Mammary epithelial cell (primary cell): ENCODE measurements at places on chromosomes 5 and 9. TPM values are rescaled to one million over a fixed set of nuclear protein-coding genes. Genes with fewer than 3 reads are reported as not detected.

Gene ZNF782
- 5.5 TPM for total RNA-seq

Gene MYMK
- not detected in 2 replicates for total RNA-seq

Gene GARIN3
- total RNA-seq = not detected

Gene PCDHB10
- 1.0 TPM for total RNA-seq

Gene AGXT2
- not detected in 2 replicates for total RNA-seq

Gene ABCA2
- total RNA-seq = 19.8 and 28.8 TPM in 2 replicates

Gene LCN15
- not detected for total RNA-seq

DNA sequence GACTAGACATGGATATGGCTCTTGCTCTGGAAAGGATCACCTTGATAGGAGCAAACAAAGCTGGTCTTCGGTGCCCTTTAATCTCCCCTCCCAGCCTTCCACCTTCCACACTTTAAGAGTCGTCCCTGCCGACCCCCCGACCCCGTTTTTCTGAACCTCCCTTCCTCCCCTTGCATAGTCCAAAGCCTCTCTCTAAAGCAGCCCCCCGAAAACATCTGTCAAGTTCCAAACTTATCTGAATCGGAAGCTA lies 423 bp upstream of the NUP214 start:
- DNase-seq = no peak

DNA sequence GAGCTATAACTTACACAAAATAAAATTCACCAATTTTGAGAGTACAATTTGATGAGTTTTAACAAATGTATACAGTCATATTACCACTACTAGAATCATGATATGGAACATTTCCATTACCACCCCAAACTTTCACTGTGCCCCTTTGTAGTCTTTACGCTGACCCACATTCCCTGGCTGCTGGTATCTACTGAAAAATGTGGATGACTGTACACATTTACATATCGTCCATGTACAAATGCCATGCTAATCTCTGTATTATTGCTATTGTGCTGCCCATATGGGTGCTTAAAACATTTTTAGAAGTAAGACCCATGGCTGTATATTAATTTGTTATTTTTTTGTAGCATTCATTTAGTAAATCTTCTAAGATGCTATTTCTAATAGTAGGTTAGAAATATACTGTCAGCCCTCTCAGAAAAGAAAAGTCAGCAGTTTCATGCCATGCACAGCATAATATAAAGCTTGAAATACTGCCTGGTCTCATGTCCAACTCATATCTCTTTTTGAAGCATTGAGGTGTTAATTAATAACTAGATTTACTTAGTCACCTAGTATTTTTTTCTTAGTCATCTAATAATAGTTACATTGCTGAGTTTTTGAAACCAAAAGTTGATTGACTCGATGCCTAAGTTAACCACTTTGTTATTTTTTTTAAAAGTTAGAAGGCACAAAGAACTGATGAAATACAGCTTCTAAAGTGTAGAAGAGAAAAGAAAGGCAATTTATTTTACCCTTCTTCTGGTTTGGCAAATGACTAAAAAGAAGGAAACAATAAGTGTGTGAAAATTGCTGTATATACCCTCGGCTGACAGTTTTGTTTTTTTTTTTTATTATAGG lies 188.3 kb upstream of the MEF2C start:
- no peak for DNase-seq

DNA sequence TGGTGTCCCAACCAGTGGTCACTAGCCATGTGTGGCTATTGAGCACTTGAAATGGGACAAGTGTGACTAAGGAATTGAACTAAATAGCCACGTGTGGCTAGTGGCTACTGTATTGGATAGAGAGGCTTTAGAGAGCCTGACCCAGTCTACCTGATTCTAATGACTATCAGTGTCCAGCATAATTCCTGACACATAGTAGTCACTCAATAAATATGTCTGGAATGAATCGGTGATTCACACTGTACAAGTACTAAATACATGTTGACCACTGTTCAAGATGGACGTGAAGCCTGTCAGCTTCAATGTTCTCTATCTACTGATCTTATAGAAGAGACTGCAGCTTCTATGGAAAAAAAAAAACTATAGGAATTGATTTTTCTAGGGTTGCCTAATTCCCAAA lies 57.7 kb upstream of the MAST4 start:
- DNase-seq = peak; percentile 26

GRCh38 chr5:34709861-34710673 lies 53.9 kb downstream of the RAI14 start:
- peak; percentile 10 for DNase-seq

GRCh38 chr9:70504834-70505233 lies 90.4 kb upstream of the KLF9 start:
- no peak for DNase-seq

DNA sequence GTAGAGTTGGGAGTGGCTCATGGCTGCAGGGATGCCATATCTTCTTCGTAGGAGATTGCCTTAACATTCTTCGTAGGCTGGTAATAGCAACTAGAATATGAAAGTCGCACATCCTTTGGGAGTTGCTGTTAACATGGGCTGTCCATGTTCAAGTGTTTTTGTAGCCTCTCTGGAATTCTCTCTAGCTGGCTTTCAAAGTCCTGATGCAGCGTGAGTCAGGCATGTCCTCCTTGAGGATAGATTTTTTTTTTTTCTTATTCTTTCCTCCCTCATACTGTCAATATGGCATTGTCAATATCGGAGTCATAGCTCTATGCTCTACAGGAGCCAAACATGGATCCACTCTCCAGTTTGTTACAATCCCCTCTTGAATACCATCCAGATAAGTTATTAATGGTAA lies 494.8 kb upstream of the WWC1 start:
- DNase-seq = no peak

- DNase-seq = no peak
Measured at GRCh38 chr9:34546102-34546833, 23.5 kb upstream of the ENHO start.

DNA sequence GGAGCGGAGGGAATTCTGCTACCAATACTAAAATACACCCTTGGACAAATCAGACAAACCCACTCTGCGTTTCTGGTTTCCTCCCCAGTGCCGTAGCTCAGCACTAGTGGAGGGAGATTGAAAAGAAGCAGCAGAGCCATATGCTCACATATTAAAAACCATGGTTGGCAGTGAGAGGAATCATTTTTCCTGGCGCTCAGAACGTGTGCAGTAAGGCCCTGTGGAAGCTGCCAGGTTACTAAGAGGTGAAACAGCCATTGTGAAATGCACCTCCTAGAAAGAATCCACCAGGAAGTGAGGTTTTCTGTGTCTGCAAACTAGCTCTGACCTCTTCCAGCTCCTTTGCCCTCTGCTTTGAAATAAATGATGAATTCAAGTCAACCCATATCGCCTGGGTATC lies 177.2 kb downstream of the ERCC6L2 start:
- no peak for DNase-seq

DNA sequence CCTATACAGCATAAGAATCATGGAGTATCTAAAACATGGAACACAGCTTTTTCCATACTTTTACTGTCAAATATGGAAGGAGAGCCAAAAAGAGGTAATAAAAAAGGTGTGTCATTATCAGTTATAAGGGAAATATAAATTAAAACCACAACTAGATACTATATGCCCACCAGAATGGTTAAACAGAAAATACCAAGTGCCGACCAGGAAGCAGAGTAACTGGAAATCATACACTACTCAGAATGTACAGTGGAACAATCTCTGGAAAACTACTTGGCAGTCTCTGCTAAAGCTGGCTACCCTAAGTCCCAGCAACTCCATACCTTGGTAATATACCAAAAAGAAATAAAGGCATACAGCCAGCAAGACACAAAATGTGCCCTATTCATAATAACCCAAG lies 2.4 kb downstream of the PAIP1 start:
- no peak for DNase-seq

GRCh38 chr5:122473138-122473843 lies 161.3 kb downstream of the SNCAIP start:
- DNase-seq = peak; percentile 2

- DNase-seq = no peak
Measured at GRCh38 chr9:126677188-126678084, 63.7 kb downstream of the LMX1B start.

- peak; percentile 46 for DNase-seq
Measured at GRCh38 chr9:37029776-37030610, 4.1 kb downstream of the PAX5 start.

DNA sequence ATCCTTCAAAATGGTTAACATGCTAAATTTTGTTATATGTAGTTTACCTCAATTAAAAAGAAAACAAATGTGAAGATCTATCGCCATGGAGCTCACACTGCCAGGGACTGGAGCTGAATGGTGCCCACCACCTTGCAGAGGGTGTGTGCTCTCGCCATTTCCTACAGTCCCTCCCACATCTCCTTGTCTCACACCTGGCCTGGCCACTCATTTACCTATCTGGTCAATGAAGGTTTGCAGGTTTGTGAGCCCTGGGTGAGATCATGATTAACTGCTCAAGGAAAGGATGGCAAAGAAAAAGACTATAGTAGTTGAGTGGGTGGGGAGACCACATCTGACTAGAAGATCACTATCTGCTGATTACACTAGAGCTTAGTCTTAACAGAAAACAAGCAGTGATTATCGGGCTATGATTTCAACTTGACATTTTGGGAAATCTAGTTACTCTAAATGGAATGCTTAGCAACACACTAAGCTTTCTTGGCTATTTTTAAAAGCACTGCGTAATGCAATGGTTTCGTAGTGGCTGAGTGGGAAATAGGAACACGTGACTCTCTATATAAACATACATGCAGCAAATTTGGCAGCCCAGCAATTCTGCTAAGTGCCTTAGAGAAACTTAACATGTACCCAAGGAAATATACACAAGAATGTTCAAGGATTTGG lies 27.3 kb downstream of the PUM3 start:
- no peak for DNase-seq
